ENCODE measurements at places on chromosomes 16 and 17.

- no peak for DNase-seq
Measured at GRCh38 chr16:57013229-57013628, 23.9 kb downstream of the NLRC5 start.

DNA sequence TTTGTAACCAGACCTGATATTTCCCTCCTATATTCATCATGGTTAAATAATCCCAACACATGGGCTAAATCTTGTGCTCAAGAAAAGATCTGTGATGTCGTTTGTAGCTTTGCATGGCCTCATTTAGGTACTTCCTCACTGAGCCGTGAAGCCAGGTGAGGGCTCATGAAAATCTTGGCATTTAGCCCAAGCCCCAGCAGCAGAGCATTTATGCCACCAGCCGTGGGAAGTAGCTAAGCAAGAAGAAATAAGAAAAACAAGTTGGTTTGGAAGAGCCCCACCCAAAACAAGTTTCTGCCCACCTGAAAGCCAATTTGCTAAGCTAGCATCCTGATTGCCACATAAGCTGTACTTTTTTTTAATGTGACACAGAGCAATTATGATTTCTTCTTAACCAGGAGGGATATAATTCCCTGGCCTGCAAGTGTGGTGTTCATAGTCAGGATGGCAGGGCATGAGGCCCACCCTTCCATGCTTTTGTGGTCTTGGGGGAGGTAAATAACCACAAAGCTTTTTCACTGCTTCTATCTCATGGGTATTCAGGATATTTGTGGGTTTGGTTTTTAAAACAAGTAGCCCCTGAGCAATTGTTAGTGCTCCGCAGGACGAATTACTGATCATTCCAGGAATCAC lies 10.5 kb downstream of the TMIGD1 start:
- DNase-seq, result no peak

DNA sequence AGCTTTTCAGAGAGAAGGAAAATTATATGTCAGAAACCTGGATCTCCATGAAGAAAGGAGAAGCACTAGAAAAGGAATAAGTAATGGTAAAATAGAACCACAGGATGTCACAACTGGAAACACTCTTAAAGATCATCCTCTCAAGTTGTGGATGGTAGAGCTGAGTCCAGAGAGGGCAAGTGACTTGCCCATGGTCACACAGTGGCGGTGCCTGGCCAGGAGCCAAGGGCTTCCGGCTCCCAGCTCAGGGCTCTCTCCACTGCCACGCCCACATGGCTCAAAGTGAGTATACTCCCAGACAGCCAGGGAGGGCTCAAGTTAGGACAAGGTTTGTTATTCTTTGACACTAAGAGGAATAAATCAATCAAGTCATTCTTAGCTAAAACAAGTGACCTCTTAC lies 159.8 kb downstream of the COPRS start:
- no peak for DNase-seq

DNA sequence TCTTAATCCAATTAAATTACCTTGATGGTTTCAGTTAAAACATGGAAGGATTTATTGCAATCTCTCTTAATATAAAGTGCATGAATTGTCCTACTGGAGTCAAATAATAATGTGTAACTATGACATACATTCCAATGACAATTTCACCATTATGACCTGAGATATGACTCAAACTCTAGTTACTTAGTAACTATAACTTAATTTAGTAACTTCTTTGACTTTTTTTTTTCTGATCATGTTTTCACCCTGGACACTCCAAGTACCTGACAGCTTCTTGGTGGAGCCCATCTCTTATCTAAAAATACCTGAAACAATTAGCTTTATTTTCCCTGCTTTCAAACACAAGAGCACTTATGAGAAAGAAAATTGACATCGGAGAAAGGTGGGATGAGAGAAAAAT lies 123.7 kb downstream of the STX8 start:
- DNase-seq, result no peak

DNA sequence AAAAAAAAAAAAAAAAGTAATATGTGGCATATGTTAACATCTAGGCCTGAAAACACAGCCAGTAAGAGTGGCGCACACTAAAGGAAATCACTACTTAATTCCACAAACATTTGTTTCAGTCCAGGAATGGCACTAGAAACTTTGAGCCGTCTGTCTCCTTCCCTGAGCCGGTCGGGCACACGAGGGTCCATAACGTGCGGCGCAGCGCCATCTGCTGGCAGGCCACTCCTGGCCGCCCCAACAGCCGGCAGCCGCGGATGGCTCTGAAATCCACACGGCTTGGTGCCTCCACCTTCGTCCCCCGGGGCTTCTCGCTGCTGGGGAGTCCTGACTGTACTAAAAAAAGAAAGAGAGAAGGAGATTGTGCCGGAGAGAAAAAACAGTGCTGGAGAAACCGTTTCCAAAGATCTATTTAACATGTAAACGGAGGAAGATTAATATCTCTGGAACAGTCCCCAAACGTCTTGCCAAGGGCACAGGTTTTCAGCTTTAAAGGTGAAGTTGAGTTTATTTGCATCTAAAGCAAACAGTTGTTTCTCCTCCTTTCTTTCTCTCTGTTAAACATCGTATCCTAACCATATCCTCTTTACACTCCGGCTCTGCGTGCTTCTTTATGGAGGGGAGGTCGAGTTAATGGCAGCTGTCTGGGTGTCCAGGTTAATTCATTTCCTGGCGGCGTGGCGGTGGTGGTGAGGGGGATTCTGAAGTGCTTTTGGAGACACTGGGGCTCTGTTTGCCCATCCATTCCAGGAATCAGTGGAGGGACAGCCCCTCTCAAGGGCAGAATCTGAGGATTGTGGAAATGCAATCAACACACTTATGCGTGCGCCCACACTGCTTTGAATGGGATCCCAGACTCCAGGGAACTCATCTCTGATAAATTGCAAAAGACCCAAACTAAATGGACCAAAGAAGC lies 611.3 kb upstream of the SALL1 start:
- DNase-seq, result peak; percentile 28

- DNase-seq, result no peak
Measured at GRCh38 chr16:65751622-65752521, 614.6 kb upstream of the CDH5 start.

GRCh38 chr16:23900480-23901177 lies 64.8 kb downstream of the PRKCB start:
- DNase-seq, result no peak
